ENCODE measurements at places on chromosomes 4 and X. TPM values are rescaled to one million over a fixed set of nuclear protein-coding genes. Genes with fewer than 3 reads are reported as not detected.

PF4V1 gene
- total RNA-seq: not detected

GYPE gene
- 0.74 TPM for total RNA-seq

ACE2 gene
- total RNA-seq: 17.2 TPM

CDX4 gene
- not detected for total RNA-seq

DCAF8L2 gene
- not detected for total RNA-seq
